T-helper 22 cell (primary cell): ENCODE measurements at places on chromosomes 4 and X.

DNA sequence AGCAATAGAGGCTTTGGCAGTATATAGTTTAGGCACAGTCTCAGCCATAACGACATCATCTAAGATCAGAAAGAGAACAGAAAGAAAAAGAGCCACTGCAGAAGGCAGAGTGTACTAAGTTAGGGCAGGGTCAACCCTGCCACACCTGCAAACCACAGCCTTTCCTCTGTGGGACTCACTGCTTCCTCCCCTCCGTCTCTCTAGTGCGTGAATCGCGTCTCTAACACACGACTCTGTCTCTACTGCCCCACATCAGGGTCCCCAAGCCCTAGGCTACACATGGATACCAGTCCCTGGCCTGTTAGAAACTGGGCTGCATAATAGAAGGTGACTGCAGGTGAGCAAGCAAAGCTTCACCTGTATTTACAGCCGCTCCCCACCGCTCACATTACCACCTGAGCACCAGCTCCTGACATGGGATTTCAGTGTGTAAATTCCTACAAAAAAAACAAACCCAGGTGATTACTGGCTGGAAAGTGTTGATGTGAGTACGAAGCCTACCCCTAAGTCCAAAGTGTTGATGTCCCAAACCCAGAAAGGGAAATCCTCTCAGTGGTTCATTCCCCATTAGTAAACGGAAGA is 128.9 kb downstream of the PRKX start:
- DNase-seq: no peak

DNA sequence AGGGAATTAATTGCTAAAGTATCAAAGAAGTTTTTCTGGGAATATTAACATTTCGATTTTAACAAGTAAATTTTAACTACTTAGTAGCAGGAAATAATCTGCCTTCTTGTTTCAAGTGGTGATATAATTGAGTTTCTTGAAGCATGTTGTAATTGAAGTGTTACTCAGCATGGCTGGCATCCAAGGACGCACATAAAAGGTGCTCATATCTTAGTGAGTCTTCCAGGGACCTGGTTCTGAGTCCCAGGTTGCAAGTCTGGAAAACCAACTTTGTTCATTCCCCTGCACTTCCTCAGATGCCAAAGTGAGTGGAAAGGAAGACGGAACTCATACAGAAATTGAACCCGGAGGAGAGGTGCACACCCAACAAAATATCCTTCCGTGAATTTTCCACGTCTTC is 399.6 kb downstream of the NLGN4X start:
- DNase-seq: no peak

- DNase-seq: peak; percentile 32
These were observed 866 bp upstream of the UVSSA start for GRCh38 chr4:1345903-1346780.

DNA sequence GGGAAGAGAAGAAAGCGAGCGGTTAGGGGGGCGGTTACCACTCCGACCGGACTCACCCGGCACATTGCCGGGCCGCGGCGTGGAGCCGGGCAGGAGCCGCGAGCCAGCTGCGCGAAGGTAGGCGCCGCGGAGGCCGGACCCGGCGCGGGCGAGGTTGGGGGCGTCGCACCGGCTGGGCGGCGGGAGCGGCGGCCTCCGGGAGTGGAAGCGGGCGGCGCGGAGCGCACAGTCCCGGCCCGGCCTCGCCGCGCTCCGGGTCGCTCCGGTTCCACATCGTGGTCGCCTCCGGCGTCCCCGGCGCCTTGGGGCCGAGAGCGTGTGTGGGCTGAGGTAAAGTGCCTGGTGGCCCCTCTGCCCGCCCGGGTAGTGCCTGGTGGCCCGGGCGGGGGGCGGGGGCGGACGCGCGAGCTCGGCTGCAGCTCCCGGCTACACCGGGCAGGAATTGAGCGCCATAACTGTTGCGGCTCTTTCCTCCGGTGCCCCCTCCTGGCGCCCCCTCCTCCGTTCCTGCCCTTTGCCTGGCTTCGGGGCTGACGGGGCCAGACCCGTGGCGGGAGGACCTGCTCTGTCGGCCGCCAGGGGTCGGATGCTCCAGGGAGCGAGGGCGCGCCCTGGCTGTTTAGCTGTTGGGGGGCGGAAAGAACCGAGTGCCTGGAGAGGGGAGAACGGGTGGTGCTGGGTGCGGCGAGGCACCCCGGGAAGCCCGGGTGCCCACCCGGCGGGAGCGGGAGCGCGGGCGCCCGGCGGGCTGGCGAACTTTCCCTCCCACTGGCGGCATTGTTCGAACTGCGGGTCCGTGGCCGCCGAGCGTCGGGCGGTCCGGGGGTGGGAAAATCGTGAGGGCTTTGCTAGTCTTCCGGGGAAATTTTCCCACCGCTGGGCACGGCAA is 626 bp downstream of the JADE3 start:
- DNase-seq: no peak

DNA sequence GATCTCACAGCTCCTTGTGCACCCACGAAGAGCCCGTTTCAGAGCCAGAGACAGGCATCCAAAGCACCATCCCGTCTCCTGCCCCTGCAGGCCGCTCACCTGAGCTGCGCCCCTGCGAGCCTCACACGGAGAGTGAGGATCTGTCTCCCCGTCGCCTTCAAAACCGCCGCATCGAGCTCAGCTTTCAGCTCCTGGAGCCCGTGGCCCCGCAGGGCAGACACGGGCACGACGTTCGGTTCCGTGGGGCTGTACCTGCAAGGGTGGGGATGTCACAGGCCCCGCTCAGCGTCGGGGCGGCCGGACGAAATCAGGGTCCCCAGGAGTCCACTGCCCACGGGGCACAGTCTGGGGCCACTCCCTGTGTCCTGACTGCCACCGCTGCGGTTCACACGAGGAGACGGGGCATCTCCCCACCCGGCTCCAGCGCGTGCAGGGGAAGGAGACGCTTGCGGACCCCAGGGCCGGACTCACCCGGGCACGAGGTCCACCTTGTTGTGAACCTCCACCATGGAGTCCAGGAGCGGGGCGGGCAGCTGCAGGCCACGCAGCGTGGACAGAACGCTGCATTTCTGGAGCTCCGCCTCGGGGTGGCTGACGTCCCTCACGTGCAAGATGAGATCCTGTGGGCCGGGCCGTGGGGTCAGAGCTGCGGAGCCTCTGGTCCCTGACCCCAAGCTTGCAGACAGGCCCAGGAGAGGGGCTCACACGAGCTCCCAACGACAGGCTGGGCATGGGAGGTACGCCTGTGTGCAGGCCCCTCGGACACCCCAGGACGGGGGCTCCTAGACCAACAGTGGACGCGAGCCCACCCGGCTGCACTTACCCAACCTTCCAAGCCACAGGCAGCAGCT is 11.1 kb downstream of the GTPBP6 start:
- DNase-seq: no peak

- no peak for DNase-seq
These were observed 70.9 kb downstream of the WFS1 start for GRCh38 chr4:6340446-6341015.

- DNase-seq: no peak
These were observed 115.3 kb upstream of the ARX start for GRCh38 chrX:25131055-25131454.

DNA sequence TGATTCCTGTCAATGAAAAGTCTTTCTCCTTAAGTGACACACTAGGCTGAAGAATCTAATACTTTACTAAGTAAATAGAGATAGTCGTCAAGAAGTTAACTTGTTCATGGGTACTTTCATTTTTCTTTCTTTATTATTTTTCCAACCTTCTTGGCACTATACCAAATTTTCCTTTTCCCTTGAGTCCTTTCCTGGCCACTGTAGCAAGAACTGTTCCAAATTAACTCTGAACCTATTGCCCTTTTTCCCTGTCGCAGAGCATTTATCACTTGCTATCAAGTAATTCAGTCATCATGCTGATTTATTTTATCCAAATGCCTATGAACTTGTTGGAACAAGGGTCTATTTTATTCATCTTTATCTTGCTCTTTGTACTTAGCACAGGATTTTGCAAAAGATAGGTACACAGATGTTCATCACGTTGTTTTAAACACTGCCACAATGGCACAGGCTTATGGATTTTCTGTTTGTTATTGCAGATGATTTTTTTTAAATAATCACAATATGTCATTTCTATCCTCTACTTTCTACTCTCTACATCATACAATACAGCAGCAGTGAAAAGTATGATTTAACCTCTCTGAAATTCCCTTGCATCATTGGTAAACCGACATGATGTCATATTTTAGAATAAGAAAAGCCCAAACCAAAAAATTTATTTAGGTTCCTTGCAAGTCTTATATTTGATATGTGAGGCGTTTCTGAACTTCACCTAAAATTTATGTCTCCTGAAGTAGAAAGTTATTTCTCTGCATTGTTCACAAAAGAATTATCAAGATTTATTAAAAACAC is 2352.3 kb downstream of the PCDH7 start:
- DNase-seq: no peak

- no peak for DNase-seq
These were observed 92.0 kb downstream of the NAA11 start for GRCh38 chr4:79233820-79234219.

- DNase-seq: no peak
These were observed 1025.5 kb downstream of the RAB28 start for GRCh38 chr4:12458621-12459020.

- DNase-seq: no peak
These were observed 63.9 kb downstream of the HPGDS start for GRCh38 chr4:94278781-94279180.

DNA sequence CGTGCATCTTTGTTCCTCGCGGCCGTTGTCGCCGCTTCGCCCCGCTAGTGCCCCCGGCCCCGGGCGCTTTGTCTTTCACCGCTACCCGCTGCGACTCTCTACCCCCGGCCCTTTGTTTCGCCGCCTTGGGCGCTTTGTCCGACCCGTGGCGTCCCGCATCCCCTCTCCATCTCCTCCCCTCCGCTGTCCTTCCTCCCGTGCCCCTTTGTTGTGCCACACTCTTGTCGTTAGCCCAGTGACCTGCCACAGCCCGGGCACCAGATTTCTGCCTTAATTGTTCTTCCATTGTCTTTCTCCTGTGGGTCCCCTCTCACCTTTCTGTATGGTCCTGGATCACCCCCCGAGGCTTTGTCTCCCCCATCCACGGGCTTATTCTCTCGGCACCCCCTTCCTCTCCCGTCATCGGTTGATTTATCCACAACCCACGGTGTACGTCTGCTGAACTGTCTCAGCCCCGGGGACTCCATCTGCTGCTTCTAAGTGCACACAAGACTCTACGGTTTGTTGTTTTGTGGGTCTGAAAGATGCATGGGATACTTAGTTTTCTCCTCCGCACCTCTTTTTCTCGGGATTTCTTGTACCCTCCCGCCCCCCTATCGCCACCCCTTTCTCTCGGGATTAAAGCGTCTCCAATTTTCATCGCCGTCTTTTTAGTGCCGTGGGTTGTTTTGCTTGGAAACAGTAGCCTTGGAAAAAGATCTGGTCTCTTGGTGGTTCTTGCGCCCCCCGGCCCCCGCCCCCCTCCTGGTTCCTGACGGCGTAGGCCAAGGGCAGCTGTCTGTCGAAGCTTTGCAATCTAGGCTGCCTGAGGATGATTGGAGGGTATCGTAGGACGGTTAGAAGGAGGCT is 783 bp downstream of the RBPJ start:
- DNase-seq: no peak

DNA sequence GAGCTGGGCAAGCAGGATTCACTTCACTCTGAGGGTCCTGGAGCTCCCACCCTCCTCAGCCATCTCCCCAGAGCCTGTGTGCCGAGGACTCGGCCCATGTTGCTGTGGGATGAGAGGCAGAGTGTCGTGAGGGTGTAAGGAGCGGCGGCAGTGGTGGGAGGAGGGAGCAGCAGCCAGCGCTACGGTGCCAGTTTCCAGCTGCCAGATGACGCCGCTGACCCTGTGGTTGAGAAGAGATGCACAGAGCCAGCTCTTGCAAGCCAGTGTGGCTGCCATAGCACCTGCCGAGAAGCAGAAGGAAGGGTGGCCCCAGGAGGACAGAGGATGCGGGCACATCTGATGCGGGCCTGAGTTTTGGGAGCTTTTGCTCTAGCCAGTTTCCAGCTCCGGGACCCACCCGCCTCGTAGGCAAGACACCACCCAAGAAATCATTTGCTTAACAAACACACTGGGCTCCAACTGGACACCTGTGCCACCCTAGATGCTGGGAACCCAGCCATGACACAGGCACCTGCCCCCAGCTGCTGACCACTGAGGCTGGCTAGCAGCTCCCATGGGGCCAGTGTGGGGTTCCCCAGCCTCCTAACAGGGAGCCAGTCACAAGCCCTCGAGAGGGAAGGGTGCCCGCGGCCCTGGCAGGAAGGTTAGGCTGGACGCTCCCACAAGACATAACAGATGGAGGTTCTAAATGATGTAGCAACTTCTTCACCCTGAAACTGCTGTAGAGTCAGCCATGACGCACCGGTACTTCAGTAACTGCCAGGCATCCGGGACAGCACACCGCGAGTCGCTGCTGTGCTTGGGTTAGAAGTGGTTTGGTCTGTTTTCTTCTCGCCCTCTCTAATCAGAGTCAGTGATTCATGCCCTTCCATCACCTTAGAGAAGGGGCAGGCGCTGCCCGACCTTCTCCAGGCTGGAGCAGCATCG is 8.9 kb downstream of the MSANTD1 start:
- DNase-seq: no peak

DNA sequence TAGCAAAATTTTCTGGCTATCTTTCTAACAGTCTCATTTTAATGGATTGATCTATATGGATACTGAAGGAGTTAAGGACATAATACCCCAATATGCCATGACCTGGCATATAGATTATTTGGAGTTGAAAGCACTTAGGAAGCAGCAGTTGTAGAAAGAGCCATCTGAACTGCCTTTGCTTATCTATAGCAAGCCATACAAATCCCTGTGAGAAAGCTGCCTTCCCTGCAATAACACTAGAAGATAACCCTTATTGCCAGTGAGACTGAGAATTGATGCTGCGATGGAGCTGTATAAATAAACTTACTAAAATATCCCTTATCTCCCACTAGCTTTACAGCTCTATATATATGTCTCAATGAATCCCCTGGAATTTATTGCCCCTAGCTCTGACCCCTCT is 346.3 kb downstream of the TECRL start:
- no peak for DNase-seq

- DNase-seq: no peak
These were observed 1644.9 kb upstream of the TENM3 start for GRCh38 chr4:180598281-180598680.

DNA sequence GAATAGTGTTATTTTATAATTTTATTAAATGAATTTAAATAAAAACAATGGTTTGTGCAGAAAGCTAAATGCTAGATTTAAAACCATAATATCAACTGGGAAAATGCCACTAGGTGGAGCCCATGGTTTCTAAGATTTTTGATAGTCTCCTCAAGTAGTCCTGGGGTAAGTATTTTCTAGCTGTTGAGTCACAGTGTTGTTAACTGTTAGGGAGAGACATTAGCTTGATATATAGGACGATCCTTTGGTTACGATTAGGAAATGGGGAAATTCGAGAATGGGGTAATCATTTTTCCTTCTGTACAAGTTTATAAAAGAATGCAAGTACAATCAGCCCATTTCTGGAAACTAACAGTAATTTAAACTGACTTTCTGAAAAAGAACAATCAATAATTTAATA is 378.4 kb downstream of the ANKRD50 start:
- DNase-seq: no peak

- DNase-seq: no peak
These were observed 55.0 kb upstream of the GAB1 start for GRCh38 chr4:143281507-143282190.

GRCh38 chr4:15737255-15737654 is 34.4 kb downstream of the BST1 start:
- DNase-seq: no peak

GRCh38 chr4:81883530-81884450 is 412.1 kb upstream of the RASGEF1B start:
- DNase-seq: no peak

GRCh38 chrX:152202886-152203285 is 64.5 kb upstream of the MAGEA10 start:
- DNase-seq: no peak

- DNase-seq: no peak
These were observed 370.9 kb downstream of the PRR32 start for GRCh38 chrX:127190381-127190780.

- DNase-seq: no peak
These were observed 58.3 kb upstream of the CD99 start for GRCh38 chrX:2632533-2633504.
